ENCODE measurements at places on chromosomes 3 and 15.

DNA sequence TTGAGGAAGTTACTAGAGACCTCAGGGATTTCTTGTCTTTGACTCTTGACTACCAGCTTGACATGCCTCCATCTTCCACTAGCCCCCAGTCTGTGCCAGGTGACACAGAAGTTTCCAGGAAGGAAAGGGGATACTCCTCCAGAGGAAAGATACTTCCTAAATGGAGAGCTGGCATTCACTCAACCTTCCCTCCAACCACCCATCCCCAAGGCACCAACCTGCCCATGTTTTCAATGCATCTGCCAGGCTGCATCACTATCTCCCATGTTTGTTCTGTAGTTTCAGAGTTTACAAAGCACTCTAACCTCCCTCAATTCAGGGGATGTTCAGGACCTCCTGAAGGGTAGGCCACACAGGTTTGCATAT is 198.4 kb upstream of the LPP start:
- DNase-seq: no peak

DNA sequence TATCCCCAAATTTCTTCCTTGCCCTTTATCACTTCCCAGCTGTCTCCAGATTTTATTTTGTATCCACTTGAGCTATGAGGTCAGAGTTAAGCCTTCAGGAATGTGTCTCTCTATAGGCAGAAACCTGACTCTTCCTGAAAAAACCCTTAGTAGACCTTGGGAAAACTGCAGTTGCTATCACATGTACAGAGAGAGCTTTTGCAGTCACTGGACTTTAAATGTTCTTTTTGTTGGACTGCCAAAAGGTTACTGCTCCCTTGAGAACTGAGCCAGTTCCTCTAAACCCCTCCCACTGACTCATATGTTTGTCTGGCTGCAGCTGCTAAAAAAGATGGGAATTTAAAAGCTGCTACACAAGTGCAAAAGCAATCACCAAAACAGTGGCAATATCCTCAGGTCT is 169.1 kb upstream of the CCDC54 start:
- no peak for DNase-seq

DNA sequence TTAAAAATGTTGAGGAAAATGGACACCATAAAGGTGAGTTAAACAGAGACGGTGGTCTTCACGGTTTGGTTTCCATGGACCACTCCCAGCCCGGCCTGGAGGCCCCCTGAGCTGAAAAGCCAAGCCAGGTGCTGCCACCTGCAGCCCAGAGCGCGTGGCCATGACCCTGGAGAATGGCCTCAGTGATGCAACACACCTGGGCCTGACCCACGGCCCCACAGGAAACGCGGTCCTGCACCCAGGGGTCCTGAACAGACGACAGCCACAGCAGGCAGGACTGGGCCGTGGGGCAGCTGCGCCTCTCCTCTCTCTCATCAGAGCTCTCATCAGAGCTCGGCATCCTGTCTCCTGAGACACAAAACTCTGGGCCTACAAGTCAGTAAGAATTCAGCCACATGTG is 64.1 kb downstream of the NIPA2 start:
- DNase-seq: no peak

DNA sequence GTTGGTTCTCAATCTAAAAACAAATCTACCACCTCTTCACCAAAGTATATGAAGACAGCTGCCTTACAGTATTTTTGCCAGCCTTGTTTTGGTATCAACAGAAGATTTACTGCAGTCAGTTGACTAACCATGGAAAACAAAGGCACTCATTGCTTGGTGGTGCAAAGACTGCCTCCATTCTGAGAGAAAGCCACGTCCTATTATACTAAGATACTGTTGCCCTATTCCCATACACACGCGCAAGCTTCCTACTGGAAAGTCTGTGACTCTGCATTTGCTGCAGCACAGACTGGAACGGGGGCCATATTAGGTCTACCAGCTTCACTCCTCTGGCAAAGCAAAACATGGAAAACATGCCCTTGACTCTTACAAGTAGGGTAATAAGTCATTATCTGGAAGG is 18.0 kb downstream of the MTMR10 start:
- no peak for DNase-seq

GRCh38 chr15:85760531-85761371 is 34.0 kb downstream of the KLHL25 start:
- DNase-seq: no peak

- DNase-seq: no peak
Observed at GRCh38 chr3:141262308-141262705, 30.7 kb downstream of the PXYLP1 start.

DNA sequence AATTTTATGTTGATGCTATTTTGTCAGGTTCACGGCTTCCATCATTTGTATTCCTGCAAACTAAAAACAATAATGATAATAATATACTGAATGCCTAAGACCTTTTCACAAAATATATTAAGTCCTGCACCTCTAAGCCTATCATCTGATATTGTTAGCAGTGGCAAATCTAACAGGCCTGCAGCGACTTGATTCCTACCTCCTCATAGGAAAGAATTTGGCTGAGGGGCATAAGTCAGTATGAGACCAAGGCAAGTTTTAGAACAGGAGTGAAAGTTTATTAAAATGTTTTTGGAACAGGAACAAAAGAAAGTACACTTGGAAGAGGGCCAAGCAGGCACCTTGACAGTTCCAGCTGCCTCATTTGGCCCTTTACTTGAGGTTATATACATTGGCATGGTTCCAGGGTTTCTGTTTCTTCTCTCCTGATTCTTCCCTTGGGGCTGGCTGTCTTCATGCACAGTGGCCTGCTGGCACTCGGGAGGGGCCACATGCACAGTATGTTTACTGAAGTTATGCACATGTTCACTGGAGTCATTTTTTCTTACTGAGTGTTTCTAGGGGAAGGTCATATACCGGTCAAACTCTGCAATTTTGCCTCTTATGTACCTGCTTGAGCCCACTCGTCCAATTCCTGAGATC is 418.1 kb downstream of the EPHA6 start:
- DNase-seq: no peak

DNA sequence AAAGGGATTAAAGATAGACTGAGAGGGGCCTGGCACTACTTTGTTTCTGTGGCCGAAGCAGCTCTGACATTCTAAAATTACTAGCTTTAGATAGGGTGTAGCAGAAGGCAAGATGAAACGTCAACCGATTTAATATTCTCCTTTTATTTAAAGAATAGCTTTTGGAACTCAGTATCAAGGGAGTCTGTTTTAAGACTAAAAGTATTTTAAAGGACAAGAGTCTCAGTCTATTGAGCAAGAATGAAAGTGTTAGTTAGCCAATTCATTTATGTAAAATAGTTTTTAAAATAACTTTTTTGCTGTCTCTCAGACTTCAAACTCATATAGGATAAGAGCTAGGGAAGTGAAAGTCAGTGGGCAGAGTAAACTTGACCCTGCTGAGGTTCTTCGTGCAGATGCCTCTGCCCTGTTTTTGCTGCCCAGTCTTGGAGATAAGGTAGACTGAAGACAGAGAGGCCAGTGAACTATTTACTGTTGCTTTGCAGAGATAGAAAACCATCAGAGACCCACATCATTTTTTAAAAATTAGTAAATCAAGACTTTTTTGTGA is 1090.9 kb downstream of the ROBO2 start:
- DNase-seq: no peak

- no peak for DNase-seq
Observed at GRCh38 chr15:94700211-94700610, 468.9 kb downstream of the MCTP2 start.

GRCh38 chr15:99390667-99391066 is 139.4 kb downstream of the LRRC28 start:
- DNase-seq: no peak

DNA sequence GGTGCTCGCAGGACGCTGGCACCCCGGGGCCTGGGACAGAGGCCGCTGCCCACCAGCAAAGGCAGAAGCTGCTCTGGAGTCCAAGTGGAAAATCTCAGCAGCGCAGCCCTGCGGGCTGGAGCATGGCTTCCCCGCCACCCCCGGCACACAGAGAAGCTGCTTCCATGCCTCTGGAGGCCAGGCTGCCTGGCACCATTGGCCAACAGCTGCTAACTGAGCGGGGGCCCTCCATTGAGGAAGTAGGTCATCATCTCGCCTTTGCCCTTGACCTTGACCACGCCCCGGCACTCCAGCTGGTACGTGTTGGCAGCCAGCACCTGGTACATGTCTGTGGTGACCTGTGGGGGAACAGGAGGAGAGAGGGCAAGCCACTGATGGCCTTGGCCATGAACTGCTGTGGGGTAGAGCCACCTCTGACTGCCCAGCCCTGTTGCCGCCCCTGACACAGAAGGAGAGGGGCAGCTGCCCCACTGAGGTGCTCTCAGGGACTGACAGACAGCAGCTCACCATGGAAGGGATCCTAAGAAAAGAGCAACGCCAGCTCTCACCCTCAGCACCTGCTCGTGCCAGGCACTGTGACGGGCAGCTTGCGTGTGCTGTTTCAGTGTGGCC is 82.8 kb downstream of the SEC22A start:
- DNase-seq: no peak

DNA sequence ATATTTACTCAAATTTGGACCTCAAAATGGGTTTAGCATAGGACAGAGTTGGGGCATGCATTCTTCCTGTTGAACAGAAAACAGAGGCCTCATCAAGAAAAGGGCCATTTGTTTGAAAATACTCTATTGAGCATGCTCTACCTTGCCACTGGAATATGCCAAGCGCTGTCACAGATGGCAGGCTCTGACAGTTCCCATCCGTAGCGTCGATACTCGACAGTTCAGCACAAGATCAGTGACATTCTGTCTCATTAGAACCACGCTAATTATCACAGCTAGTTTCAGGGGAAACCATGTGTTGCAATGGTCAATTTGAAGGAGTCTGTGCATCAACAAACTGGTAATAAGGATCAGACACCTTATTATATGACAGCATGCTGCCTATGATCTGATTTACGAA is 54.5 kb downstream of the SATB1 start:
- no peak for DNase-seq

GRCh38 chr3:22244761-22245521 is 493.9 kb upstream of the ZNF385D start:
- no peak for DNase-seq

All from stimulated activated effector memory CD8-positive, alpha-beta T cell treated with anti-CD3 and anti-CD28 coated beads, Interleukin-12 subunit alpha, Interleukin-12 subunit beta, amount 100 ng/mL, for 72 hours (primary cell).